A673 (cell line): ENCODE measurements at places on chromosomes 7 and 10.

DNA sequence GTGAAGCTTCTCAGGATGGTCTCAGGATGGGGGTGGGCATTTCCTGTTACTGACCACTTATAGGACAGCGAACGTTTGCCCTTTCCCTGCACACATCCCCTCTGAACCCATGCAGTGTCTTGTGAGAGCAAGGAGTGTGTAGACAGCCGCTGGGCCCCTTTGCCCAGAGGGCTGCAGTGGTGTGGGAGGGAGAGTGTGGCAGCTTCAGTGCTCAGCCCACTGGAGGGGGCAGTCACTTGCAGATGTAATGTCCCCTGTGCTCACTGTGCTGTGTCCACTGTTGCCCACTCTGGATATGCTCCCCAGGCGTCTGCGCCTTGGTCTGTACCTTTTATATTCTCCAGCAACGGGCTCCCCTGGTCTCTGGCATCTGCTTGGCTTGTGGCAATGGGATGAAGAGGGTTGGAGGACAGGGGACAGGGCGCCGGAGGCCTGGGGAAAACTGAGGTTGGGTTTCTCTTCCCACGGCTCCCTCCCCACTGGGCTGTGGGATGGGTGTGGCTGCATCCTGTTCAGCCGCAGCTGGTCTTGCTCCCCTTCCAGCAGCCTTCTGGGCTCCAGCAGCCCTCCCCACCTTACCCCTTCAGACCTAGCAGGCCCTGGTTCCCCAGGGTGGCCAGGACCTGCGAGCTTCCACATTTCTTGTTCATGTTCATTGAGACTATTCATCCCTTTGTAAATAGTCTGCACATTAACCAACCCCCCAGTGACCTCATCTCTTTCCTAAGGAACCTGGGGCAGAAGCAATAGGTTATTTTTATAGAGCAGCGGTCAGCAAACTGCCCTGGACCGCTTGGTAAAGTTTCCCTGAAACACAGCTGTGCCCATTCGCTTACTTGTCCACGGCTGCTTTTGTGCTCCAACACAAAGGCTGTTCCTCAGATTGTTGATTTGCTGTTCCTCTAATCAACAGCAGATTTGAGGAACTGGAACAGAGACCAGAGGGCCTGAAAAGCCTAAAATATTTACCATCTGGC lies 6.1 kb downstream of the ZNF789 start:
- no peak for DNase-seq

- DNase-seq, result no peak
These were observed 5.8 kb downstream of the GNAI1 start for GRCh38 chr7:80140388-80140787.

- no peak for DNase-seq
These were observed 75.8 kb downstream of the NKX6-2 start for GRCh38 chr10:132710036-132710686.

- DNase-seq, result no peak
These were observed 5.2 kb downstream of the MARVELD1 start for GRCh38 chr10:97718659-97719142.

DNA sequence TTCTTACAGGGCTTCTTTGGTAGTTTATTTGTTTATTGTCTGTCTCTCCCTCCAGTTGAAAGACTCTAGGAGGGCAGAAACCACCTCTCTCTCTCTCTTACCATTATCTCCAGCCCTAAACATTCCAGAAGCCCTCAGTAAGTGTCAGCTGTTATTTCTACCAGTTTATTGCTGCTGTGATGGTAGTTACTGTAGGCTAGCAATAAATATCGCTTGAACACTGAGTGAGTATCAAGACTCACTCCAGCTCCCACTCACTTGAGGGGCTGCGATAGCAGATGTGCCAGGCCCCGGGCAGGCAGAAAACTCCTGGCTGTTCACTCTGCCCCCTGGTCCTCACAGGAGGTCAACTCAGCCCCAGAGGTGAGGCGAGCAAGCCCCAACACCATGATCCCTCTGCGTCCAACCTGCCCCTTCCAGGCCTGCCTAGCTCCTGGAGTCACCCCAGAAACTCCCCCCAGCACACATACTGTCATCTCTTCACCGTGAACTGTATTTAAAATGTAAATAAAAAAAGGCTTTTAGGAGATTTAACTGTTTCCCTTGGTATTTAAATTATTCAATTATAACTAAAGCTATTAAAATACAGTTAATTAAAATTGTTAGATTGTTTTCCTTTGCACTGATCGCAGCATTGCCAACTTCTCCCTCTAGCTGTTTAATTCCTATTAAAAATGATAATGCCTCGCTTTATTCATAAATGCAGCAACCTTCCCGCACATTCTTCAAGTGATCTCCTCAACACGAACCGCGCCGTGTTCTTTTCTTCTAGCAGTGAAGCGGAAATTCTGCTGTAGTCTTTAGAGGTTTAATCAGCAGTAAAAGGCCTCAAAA lies 321.1 kb upstream of the ZMIZ1 start:
- no peak for DNase-seq
